ENCODE measurements at places on chromosomes 11 and 22.

DNA sequence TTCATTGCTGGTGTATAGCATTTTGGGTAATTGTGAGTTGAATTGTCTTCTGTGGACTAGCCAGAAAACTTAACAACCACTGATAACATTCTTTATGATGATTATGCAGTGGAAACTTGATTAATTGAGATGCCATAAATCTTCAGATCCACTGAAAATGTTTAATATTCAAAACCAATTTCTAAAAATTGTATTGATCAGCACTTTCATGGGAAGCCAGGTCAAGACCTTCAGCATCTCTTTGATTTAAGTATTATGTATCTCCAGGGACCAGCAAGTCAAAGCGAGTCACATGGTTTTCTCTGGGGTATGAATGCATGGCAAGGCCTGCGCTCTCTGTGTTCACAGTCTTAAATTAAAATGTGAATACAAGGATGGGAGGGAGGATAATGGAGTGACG is 596.9 kb downstream of the OPCML start:
- DNase-seq = no peak

GRCh38 chr11:7643314-7643713 is 30.0 kb downstream of the CYB5R2 start:
- no peak for DNase-seq

DNA sequence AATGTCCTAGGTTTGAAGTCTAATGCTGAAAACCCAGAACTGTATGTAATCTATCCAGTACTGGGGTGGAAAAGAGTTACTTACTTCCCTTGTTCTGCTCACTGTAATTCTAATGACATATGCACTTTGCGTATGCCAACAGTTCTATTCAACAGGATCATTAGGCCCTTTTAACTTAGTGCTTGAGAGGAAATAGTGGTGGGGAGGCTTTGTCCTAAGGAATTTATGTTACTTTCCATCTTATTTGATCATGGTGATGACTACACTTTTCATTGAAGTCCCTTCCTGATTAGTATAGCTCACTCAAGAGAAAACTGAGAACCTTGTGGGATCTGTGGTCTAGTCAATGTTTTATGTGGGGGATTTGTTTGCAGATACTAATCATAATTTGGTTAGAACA is 348.2 kb downstream of the GUCY1A2 start:
- no peak for DNase-seq

GRCh38 chr22:45777046-45777851 is 105.6 kb downstream of the ATXN10 start:
- DNase-seq = no peak

DNA sequence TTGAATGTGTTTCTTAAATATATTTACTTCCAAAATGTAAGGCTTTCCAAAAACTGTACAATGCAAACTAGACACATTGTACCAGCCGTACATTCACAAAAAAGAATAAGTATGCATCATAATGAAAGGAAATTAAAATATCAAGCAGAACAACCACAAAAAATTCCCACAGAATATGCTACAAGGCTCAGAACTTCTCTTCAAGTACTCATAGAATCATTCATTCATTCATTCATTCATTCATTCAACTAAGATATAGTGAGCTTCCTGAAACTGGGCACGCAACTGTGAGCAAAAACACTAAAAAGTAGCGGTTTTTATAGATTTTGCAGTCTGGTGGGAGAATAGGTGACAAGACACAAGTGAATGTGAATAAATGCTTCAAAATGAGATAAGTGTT is 690.1 kb downstream of the KCNA4 start:
- no peak for DNase-seq

GRCh38 chr11:93984196-93984567 is 37.0 kb upstream of the HEPHL1 start:
- no peak for DNase-seq

GRCh38 chr11:118263112-118263511 is 985 bp downstream of the MPZL2 start:
- DNase-seq = no peak
